Fibroblast of skin of left quadriceps (primary cell): ENCODE measurements at places on chromosomes 12 and 14.

GRCh38 chr12:77362509-77363210 lies 297.3 kb upstream of the E2F7 start:
- no peak for DNase-seq

DNA sequence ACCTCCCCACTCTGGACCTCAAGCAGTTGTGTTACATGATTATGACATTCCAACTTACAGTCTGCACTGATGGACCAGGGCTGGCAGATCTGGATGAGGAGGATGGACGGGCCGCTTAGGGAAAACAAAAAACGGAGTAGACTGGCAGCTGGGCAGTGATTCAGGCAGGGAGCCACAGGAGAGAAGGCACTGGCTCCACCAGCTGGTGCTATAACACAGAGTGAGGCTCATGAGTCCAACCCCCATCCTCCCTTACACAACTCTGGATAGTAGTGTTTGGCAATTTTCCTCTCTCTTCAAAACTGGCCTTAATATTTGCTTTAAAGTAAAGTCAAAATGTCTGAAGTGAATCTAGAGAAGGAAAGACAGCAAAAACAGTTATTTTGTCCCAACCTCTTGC lies 9.7 kb upstream of the RIC8B start:
- no peak for DNase-seq

- no peak for DNase-seq
These were observed 163.3 kb upstream of the SLC38A2 start for GRCh38 chr12:46535907-46536306.

DNA sequence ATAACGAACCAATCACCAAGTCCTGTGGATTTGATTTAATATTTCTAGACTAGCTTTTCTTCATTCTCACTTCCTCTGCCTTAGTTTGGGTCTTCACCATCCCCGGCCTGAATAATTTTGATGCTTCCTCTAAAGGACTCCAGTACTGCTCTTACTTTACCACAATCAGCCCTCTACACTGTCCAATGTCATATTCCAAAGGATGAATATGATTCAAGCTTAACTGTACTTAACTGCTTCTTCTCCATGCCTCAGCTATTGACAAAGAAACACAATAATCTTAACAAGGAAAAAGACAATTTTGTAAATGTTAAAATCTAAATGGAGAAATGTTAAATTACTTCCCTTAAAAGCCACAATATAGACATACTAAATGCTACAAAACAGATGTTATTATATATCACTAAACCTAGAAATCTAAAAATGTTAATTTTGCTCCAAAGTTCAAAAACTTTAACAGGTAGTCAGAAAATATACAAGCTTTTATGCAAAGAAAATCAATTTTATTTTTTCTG lies 70.2 kb downstream of the STXBP6 start:
- no peak for DNase-seq

DNA sequence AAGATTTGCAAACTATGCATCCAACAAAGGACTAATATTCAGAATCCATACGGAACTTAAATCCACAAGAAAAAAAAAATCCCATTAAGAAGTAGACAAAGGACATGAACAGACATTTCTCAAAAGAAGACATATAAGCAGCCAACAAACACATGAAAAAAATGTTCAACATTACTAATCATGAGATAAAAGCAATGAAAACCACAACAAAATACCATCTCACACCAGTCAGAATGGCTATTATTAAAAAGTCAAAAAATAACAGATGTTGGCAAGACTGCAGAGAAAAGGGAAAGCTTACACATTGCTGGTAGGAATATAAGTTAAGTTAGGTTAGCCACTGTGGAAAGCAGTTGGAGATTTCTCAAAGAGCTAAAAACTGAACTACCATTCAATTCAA lies 16.2 kb downstream of the CDK17 start:
- DNase-seq: no peak

DNA sequence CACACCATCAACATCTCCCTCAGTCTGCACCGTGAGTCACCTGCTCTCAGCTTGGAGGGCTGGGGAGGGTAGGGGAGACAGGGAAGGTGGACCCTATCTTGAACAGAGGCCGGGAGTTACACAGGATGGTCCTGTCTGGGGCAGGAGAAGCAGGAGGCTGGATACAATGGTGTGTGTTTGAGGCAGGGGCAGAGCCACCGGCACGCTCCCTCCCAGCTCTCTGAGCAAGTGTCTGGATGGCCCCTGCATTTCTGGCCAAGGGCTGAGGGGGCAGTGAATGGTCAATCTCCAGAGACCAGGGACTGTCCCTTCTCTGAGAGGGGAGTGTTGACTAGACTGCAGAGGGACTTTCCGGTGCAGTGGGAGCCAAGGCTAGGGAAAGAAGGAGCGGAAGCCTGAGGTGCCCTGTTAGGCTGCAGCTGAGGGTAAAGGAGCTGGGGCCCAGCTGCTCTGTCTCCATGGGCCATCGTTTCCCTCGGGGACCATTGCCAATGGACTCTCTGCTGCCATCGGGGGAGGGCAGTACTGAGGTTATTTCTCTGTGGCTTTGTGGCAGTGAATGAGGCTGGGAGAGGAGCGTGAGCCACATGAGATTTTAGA lies 1.9 kb downstream of the LRP1-AS start:
- DNase-seq: no peak

- DNase-seq: peak; percentile 89
These were observed 112.3 kb upstream of the BCL2L14 start for GRCh38 chr12:11958221-11959091.

DNA sequence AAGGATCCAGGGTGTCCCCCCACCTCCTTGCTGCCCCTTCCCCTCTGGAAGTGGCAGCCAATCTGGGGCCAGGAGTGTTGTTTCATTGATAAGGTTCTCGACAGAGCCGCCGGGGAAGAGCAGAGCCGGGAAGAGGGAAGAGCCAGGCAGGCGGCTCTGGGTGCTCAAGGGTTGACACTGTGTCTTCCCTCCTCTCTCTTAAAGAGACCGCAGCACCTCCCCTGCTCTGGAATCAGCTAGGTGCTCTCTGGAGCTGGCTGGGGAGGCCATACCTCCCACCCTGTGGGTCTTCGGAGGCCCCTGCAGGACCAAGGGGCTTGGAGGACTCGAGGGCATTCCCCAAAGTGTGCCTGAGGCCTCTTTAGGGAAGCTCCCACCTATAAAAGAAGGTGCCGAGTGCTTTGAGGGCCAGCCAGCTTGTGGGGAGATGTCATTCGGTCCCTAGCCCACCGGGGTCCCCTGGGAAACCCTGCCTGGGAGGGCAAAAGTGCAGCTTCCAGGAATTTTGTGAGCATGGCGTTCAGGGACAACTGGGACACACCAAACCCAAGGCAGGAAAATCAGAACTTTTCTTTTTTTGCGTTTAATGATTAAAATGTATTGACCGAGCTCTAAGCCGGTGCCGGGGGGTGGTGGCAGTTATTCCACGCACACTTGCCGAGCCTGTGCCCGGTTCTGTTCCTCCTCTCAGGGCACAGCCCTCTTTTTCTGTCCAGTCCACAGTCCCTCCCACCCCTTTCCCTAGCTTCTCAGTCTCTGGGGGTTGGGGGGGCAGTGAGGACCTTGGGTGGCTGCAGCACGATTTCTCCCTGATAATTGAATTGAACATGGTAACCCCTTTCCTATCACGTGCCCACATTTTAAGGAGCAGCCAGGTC lies 3.0 kb downstream of the SETD1B start:
- no peak for DNase-seq
